ENCODE measurements at places on chromosomes 11 and 22.

GRCh38 chr11:83448686-83449085 lies 162.5 kb upstream of the CCDC90B start:
- no peak for DNase-seq

DNA sequence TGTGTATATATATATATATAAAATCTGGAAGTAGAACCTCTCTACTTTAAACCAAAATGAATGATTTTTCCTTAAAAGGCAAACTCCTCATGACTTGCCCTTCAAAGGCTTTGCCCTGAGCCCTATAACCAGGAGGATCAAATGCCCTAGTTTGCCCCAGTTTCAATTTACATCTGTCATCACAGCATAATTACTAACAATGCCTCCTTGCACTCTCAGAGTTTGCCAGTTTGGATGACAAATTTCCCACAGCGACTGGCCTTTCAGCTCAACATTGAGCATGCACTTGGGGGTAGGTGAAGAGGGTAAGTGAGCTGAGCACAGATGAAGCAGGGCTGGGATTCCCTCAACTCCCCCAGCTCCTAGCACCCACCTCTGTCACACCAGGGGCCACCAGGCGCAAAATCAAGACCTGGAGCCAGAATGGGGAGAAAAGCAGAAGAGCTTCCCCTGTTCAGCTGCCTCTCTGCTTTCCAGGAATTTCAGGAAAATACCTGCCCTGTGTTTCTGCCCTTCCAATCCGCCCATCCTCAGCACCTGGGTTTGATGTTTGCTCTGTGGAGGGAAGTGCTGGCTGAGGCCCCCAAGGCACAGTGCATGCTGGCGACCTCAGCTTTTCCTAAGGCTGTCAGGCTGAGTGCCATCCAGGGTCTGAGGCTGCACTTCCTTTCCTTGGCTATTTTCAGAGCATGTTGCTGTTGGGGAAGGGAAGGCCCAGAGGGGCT lies 67.5 kb downstream of the ADAMTS15 start:
- DNase-seq, result no peak

DNA sequence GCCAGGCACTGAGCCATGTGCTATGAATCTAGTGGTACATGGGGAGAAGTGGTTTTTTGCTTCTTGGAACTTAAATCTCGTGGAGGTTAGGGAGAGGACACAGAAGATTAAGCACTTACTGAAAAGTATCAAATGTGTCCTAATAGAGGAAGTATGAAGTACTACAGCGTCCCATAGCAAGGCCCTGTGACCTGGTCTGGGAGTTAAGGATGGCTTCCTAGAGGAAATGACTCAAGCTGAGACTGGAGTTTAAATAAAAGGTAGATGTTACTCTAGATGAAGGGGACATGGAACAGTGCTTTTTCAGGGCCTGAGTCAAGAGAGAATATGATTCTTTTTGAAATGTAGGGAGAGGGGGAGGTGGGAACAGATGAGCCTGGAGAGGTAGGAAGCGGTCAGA lies 202.9 kb downstream of the GRIK4 start:
- DNase-seq, result no peak

DNA sequence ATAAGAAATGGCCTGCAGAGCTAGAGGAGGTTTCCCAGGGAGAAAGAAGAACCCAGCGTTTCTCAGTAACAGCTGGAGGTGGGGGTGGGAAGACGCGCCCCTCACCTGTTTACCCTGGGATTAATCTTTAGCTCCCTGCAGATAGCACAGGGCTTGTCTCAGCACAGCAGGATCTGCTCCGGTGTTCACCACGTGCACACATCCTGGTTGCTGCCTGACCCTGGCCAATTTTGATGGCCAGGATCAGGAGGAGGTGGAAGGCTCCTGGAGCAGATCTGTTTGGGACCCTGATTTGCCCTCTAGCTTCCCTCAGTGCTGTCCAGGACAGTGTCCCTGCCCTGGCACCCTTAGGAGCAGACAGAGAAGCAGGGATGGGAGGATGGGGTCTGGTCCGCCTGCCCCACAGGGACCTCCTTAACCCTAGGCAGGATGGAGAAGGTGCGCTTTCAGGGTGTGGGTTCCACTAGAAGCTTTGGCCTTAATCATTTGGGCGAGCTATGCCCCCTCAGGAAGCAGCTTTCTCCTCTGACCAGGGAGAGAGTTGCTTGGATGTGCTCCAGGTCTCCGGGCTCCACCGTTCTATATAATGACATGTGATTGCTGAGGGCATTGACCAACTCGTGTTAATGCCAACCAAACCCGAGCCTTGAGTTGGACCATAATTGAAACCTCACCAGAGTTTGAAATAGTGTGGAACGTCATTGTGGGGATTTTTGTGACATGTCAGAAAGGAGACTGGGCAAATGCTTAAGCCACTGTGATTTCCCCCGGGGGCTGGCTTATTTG lies 19.3 kb downstream of the UPB1 start:
- DNase-seq, result no peak

GRCh38 chr11:71913756-71914526 lies 14.5 kb downstream of the XNDC1N start:
- DNase-seq, result no peak

GRCh38 chr11:130295657-130296056 lies 19.1 kb downstream of the ZBTB44 start:
- DNase-seq, result no peak

- no peak for DNase-seq
These were observed 4.8 kb downstream of the NRXN2 start for GRCh38 chr11:64718084-64718779.

DNA sequence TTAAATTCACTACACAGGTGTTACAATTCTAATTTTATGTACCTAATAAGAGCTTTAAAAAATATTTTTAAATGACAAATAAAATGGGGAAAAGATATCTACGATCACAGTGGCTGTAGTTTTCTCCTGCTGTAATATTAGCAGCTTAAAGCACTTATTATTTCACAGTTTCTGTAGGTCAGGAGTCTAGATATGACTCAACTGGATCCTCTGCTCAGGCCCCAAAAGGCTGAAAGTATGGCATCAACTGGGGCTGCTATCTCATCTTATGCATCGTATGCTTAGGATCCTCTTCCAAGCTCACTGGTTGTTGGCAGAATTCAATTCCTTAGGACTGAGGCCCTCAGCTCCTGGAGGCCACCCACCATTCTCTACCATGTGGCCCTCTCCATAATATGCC lies 12.8 kb downstream of the FBXO3 start:
- no peak for DNase-seq

DNA sequence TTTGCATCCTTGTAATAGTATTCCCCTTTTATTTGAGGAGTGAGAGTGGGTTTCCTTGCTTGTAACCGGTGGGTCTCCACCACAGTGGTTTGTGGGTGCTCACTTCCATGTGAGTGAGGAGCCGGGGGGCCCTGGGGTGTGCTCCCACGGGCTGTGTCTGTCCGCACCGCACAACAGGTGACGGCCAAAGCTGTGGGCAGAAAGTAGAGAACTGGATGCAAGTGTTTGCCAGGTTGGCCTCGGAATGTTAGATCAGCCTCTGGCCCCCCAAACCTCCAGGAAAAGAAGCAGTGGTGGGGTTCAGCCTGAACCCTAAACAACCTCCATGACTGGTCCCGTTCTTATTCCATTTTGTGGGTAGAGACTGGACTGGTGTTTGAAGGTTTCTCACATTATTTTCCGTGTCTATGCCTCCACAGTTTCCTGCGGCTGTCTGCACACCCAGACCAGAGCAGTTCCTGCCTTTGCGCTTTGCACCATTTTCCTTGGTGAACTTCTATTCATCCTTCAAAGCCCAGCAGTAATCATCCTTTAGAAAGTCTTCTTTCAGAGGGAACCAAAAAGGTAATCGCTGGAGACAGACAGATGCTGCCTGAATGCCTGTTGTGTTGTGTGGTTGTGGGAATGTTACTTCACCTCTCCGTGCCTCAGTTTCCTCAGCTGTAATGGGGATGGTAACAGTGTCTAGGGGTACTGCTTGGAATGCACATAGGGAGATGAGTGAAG lies 77.2 kb downstream of the MYEOV start:
- no peak for DNase-seq

GRCh38 chr11:15113381-15113780 lies 1.3 kb upstream of the INSC start:
- DNase-seq, result no peak

GRCh38 chr11:532527-532985 lies 2.8 kb downstream of the HRAS start:
- DNase-seq, result no peak

GRCh38 chr11:14809466-14809865 lies 82.6 kb downstream of the CYP2R1 start:
- no peak for DNase-seq

- no peak for DNase-seq
These were observed 7.1 kb downstream of the DGCR2 start for GRCh38 chr22:19114984-19115552.

DNA sequence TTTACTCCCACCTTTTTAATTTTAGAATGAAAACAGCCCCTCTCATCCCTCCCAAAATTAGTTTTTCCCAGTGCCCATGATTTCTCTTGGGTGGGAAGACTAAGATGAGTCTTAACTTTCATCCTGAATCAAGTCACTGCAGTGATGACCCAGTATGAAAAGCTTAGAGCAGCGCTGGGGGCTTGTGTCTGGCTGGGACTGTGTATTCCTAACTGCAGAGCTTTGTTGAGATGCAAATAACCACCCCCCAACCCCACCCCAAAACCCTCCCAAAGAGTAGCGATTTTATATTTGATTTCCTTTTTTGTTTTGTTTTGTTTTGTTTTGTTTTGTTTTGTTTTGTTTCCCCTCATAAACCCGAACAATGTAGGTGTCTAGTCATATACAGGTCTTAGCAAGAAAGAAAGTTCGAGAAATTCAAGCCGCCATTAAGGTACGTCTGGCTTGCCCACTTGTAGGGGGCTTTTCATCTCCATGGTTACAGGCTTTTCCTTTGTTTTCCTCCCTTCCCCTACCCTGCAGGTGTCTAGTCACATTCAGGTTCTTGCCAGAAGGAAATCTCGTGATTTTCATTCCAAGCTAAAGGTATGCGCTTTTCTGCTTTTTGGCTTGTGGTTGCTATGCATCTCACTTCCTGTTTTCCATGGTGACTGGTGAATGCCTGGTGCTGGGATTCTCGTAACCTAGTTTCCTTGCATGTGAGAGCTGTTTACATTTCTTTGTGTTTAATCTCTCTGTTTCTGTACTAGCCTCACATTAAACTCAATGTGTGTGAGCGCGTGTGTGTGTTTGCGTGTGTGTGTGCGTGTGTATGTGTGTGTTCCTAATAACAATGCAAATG lies 144.6 kb upstream of the RASSF10 start:
- peak; percentile 62 for DNase-seq

- peak; percentile 71 for DNase-seq
These were observed 2.2 kb upstream of the SYT13 start for GRCh38 chr11:45288339-45288738.

DNA sequence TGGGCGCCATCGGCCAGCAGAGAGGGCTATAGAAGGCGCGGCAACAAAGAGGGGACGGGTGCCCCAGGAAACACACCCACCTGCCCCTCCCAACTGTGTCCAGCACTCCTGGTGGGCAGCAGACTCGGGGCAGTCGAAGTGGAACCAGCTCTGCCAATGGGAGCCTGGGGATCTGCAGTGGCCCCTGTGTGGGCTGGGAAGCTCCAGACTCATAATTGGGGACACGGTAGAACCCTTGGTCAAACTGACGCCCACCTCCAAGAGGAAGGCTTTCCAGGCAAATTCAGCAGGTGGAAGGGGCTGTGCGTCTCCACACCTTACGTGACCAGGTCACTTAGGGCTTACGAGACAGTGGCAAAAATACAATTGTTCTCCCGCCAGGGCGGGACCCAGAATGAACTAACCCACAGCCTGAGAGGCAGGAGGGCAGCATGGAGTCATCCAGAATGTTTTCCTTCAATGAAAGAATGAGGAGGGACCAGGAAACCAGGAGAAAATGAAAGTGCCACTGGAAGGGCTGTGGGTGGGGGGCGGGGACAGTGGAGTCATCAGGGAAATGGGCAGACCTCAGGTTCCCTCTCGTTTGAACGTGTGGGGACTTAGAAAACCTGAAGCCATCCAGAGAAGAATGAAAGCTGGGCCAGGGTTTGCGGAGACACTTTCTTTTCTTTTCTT lies 53.2 kb upstream of the SHANK2 start:
- DNase-seq, result no peak

DNA sequence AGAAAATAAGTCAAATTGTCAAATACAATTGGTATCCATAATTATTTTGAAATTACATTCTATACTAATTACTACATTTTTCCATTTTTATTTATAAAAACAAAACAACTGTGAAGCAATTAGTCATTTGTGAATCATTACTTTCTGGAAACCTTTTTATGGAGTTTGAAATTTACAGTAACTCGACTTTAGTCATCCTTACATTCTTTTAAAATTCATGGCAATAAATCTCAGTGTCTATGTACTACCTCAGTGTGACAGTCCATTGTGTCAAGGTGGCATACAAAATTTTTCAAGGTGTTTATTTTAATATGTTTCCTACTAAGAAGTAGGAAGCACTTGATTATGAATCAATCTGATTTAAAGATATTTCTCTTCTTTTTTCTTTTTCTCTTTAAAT lies 1949.4 kb upstream of the RAG2 start:
- no peak for DNase-seq

DNA sequence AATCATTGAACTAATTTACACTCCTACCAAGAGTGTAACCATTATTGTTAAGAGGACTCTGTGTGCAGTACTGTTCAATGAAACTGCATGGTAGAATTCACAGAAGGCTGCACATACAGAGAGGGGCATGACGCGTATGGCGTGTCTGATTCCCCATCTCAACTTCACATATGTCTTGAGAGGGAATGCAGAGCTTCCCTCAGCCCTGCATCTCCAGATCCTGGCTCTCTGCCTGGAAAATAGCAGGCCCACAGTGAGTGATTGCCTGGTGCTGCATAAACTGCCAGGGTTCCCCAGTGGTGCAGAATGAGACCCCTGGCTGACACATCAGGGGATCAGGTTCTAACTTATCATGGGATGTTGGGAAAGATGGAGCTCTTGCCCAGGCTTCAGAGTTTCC lies 260.2 kb upstream of the ISX start:
- no peak for DNase-seq

DNA sequence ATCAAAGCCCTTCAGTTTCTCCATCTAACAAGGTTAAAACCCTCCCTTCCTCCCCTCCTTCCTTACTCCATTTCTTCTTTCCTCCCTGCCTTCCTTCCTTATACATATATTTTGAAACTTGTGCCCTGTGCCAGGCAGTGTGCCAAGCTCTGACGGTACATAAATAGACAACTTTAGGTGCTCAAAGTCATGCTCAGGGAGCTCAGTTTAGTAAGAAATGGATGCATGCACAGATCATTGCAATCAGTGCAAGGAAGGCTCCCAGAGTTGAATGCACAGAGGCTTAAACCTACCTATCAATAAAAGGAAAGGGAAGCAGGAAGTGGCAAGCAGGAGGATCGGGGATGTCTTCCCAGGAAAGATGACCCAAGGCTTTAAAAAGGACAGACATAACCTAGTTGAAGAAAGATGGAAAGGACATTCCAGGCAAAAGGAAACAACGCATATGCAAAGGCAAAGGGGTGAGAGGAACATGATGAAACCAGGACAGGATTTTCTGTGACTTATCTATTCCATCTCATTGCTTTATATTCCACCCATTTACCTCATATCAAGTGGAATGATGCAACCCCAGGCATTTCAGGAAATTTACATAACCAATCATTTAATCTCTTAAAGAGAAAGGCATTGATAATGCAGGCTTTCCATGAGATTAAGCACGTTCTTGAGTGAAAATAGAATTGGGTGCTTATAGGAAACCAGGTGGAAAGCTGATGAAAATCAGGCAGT lies 13.2 kb downstream of the FZD4 start:
- no peak for DNase-seq

- no peak for DNase-seq
These were observed 40.9 kb upstream of the ETS1 start for GRCh38 chr11:128628325-128628673.

GRCh38 chr11:68340784-68341556 lies 28.6 kb downstream of the LRP5 start:
- no peak for DNase-seq

Data from NCI-H1105 treated with DMSO at 0.1 percent for 48 hours (cell line).